Skin of body (tissue), 3 donors: ENCODE measurements at places on chromosomes 16 and 17.

- no peak for DNase-seq
These were observed 9.8 kb downstream of the GNGT2 start for GRCh38 chr17:49200423-49201083.

- DNase-seq = no peak
These were observed 87.8 kb downstream of the PLCG2 start for GRCh38 chr16:81866820-81867440.

DNA sequence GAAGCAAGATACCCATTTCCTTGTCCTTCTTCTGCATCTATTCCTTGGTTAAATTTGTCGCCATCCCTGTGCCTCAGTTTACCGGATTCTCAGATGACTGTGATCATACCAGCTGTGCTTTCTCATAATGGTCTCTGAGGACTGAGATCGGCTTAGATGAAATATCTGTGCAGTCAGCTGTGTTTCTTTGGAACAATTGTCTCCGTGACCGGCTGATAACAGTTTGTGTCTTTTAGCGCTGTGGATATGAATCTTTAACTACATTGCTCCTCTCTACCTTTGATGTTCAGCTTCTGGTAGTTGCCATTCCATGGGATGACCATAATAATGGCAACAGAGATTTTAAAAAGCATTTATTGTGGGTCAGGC is 473 bp downstream of the FTO start:
- DNase-seq = no peak

- DNase-seq = no peak
These were observed at the start of gene CDH3 for GRCh38 chr16:68644715-68645493. CDH3 (plus strand) TSS chr16:68645310; CDS start chr16:68645380, 70 bp downstream.

GRCh38 chr16:4295581-4295980 is 20.3 kb upstream of the GLIS2 start:
- no peak for DNase-seq

GRCh38 chr17:77089124-77089490 is 51.7 kb upstream of the SEC14L1 start:
- DNase-seq = no peak

DNA sequence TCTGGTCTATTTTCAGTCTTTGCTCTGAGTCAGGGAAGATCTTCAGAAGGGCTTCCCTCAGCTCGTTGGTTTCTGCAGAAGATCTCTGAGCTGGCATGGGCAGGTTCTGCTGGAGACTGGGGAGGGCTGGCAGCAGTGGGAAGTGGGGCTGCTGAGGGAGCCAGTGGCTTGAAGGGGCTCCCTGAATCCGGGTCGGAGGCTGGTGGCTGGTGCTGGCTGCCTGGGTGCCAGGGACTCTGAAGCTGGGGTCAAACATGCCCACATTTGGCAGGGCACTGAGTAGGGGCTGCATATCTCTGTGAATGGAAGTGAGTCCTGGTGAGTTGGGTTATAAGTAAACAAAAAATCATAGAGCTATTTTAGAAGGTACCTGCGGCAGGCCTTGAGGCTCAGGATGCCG is 67.0 kb downstream of the N4BP1 start:
- DNase-seq = no peak

GRCh38 chr17:77361986-77362620 is 221.3 kb downstream of the SEC14L1 start:
- no peak for DNase-seq
